ENCODE measurements at places on chromosomes 3 and 15. TPM values are rescaled to one million over a fixed set of nuclear protein-coding genes. Genes with fewer than 3 reads are reported as not detected.

ATP2B2 gene
- polyA plus RNA-seq, result 81.8 TPM

CHRNA3 gene
- polyA plus RNA-seq, result 6.6 TPM

ASB14 gene
- polyA plus RNA-seq, result 0.62 TPM

FBXO40 gene
- not detected for polyA plus RNA-seq

EEFSEC gene
- 28.8 TPM for polyA plus RNA-seq

C15orf39 gene
- 11.8 TPM for polyA plus RNA-seq

GOLGA8T gene
- polyA plus RNA-seq, result 1.2 TPM

HCLS1 gene
- polyA plus RNA-seq, result 8.0 TPM

SPATA12 gene
- 0.20 TPM for polyA plus RNA-seq

ANKUB1 gene
- 1.7 TPM for polyA plus RNA-seq

PIK3CA gene
- 25.0 TPM for polyA plus RNA-seq

LRTM1 gene
- polyA plus RNA-seq, result 0.44 TPM

STAB1 gene
- polyA plus RNA-seq, result 34.5 TPM

SCAANT1 gene
- polyA plus RNA-seq, result not detected

SNX33 gene
- polyA plus RNA-seq, result 14.1 TPM

CAV3 gene
- not detected for polyA plus RNA-seq

- DNase-seq, result no peak
Observed at GRCh38 chr3:45234250-45234649, 8.2 kb upstream of the TMEM158 start.

- no peak for DNase-seq
Observed at GRCh38 chr15:74461847-74462511, 1.0 kb upstream of the UBL7 start.

DNA sequence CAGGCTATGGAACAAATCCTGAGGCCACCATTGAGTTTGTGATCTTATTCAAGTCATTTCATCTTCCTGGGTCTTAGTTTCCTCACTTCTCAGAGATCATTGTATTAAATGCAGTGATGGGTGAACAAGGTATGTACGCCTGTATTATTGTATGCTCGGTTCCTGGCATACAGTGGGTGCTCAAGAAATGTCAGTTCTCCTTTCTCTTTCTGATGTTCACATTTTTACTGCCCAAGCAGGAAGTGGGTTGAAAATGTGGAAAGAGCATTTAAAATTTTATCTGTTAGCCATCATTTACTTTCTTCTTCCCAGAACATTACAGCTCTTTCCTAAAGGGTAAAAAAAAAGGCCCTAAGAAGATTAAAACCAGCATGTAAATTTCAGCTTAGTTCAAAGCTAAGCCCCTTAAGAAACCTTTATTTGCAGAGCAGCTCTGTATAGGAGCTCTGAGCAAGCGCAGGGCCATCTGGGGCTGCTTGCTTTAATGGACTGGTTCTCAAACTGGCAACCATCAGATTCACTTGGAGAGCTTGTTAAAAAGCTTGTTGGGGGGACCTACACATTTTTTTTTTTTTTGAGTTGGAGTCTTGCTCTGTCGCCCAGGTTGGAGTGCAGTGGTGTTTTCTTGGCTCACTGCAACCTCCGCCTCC, 179.4 kb downstream of the CHST2 start:
- no peak for DNase-seq

GRCh38 chr3:127342735-127343134, 54.9 kb upstream of the PRR20G start:
- no peak for DNase-seq

DNA sequence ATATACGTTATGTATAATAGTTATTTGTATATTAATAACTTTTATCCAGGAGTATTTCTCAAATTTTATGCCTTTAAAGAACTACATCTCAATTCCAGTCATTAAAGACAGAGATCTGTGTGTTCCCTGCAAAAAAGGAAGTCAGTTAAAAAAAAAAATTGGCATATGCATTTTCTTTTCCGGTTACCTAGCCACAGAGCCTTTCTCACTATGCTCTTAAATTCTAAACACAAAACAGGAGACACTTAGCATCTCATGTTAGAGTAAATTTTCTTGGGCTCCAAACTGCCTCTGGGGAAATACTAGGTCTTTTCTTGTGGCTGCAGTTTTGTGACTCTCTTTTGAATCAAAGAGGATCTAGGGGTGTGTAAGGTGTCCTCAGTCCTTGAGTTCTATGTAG, 105.9 kb downstream of the KCNH8 start:
- no peak for DNase-seq

- DNase-seq, result no peak
Observed at GRCh38 chr15:45993508-45993907, 358.7 kb downstream of the SQOR start.

DNA sequence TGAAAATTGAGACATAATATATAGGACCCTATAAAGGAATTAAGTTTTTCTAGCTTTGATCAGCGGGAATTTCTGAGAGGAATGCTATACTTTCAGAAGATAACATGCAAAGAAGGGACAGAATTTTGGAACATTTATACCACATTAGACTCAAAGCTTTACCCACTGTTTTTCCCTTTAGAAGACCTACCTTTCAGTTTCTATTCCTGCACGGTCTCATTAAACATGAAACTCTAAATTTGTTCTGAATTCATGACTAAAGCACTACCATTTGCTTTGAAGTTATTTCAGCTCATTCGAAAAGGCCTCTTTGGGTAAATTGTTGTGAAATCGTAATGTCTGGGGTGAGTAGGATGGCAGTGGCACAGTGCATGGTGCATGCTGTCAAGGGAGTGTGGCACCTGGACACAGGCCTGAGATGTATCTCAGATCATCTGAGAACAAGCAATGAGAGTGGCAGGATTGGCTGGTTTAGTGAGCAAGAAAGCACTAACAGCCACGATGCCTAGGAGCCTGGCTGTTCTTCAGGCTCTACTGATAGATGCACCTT, 42.5 kb downstream of the CHCHD4 start:
- DNase-seq, result no peak

GRCh38 chr15:31382713-31383045, 56.0 kb downstream of the KLF13 start:
- DNase-seq, result no peak

DNA sequence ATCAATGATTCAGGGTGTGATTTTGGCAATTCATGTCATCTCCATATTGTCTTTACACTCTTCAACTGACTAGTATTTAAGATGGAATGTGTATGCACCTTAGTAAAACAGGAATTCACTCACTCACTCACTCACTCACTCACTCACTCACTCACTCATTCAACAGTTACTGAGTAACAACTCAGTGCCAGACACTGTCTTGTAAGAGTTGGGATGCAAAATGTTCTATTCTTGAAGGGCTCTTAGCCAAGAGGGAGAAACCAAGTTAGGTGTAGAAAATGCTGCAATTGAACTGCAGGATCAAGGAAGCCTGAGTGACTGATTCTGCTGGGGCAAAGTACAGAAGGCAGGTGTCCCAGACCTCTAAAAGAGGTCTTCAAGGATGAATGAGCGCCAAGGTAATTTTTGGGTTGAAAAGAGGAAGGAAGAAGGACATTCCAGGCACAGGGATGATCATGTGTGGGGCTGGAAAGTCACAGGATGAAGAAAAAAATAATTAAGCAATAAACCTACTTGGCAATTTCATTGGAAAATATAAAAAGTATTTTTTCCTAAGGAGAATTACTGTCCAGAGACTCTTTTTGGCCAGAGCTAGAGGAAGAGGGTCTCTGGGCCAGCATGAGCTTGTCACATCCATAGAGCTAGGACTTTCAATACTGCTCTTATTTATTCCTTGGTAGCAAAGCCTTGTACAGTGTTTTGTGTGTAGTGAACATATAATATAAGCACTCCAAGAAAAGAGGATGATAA, 58.9 kb upstream of the ETV5 start:
- no peak for DNase-seq

- DNase-seq, result no peak
Observed at GRCh38 chr3:176935194-176935888, 261.9 kb downstream of the TBL1XR1 start.

DNA sequence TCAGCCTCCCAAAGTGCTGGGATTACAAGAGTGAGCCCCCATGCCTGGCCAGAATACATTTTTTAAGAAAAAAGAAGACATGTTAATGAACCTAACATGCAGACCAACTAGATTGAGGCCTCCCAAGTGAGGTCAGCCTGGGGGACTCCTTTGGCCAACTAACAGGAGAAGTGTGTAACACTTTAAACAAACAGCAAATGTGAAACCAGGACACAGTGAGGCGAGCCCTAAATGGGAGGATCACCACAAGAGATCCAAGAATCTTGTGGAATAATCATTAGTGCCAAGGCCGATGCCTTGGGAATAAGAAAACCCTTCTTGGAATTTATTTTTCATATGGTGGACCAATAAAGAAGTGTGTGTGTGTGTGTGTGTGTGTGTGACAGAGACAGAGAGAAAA, 73.9 kb downstream of the ATP10A start:
- no peak for DNase-seq

DNA sequence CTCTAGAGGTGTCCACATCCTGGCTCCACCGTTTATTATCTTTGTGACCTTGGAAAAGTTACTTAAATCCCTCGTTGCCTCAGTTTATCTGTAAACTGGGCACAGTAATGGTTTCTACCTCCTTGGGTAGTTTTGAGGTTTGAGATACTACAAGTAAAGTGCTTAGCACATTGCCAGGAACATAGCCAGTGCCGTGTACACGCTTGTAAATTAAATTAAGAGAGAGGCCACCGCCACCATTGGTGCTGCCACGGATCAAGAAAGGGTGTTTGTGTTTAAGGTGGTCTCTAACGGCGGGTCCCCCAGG, 5.8 kb upstream of the WNT7A start:
- DNase-seq, result no peak

DNA sequence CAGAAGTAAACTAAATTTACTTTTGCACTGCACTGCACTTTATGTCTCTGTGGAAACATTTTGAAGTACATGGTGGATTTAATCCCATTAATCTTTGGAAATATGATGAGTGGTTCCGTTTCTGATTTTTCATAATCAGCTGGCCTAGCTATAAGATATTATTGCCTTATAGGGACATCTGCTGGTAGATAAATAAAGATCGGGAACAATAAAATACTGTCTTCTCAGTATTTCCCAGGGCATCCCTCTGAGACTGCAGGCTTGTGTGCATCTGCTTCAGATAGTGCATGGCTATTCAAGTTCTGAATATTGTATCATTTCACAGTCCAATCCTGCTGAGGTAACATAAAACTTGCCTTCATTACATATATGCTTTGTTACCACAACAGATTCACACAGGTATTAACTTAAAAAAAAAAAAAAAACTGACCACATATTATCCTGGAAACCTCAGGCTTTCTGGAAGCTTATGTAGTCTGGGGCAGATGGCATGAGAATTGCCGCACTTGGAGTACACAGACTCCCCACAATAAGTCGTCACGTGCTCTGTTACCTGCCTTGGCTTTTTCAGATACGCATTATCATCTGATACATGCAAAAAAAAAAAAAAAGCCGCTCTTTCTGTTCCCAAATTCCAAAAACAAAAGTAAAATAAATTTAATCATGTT, 330.8 kb upstream of the AGTR1 start:
- peak; percentile 57 for DNase-seq

DNA sequence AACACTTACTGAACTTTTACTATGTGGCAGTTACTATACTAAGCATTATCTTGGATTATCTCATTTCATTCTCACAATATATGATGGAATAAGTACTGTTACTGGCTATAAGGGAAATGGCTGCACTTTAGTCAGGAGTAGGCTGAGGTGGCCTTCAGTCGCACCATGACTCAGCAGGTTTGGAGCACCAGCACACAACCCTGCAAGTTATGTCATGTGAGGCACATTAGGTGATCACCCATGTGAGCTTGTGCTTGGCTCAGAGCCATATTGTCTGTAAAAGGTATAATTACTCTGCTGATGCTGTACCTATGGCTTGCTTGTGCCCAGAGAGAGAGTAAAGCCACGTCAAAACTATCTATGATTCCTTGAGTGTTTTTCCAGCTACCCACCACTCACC, 54.1 kb upstream of the TIPARP start:
- no peak for DNase-seq

GRCh38 chr3:15255215-15255614, 49.2 kb downstream of the CAPN7 start:
- DNase-seq, result no peak

- DNase-seq, result no peak
Observed at GRCh38 chr3:71551311-71551919, 32.1 kb downstream of the FOXP1 start.

DNA sequence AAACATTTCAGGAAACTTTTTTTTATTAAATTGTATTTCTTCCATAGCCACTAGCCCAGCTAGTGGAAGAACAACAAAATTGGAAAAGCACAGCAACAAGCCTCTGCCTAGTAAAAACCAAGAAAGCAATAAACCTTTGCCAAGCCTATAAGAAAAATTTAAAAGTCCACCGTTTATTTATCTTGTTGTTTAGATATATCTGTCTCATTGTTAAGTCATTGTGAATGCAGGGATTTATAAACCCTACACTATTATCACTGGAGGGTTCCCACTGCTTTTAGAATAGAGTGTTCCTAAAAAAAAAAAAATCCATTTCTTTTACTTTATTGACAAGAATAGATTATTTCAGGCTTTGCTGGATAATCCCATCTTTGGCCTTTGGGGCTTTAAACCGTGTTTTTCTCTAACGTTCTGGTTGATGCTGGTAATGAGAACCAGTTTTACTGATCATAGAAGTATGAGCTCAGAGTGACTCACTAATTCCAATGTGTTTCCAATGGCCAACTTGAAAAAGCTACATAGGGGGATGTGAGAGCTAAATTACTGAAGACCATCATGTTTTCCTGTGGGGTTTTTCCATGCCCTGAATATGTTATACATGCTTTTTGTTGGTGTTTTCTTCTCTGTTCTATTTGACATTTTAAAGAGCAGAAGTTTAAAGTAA, 634.1 kb downstream of the RBMS3 start:
- DNase-seq, result no peak

- no peak for DNase-seq
Observed at GRCh38 chr3:190038050-190038933, 82.4 kb downstream of the P3H2 start.

- no peak for DNase-seq
Observed at GRCh38 chr15:36832774-36833463, 253.5 kb downstream of the CDIN1 start.

GRCh38 chr3:12294885-12295580, 6.2 kb downstream of the PPARG start:
- no peak for DNase-seq

- DNase-seq, result no peak
Observed at GRCh38 chr3:124786511-124787241, 56.4 kb downstream of the UMPS start.

- DNase-seq, result no peak
Observed at GRCh38 chr15:29773816-29774215, 48.5 kb downstream of the TJP1 start.

GRCh38 chr3:58102390-58102750, 94.1 kb downstream of the FLNB start:
- no peak for DNase-seq

GRCh38 chr3:22585911-22586310, 617.2 kb upstream of the UBE2E2 start:
- DNase-seq, result no peak

DNA sequence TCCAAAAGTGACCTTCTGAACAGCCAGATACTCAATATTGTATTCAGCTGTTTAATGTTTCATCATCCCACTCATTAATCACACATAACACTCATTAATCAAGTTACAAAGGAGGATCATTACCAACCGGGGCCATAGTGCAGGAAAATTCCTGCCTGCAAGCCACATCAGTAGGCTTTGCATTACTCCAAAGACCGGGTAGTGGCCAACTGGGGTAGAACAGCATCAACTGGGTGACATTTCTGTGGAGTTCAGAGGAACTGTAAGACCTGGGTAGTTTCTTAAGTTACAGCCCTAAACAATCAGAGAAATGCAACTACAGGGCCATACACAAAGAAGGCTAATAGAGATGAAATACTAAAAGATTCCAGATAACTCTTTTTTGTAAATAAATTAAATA, 253.1 kb downstream of the WDR72 start:
- no peak for DNase-seq

- no peak for DNase-seq
Observed at GRCh38 chr3:72694398-72694797, 153.8 kb downstream of the SHQ1 start.

Data from spinal cord (tissue), 10 donors.